Stimulated activated CD4-positive, alpha-beta T cell treated with anti-CD3 and anti-CD28 coated beads, Interleukin-15, amount 100 ng/mL, for 1 hour (primary cell): ENCODE measurements at places on chromosomes 4 and X.

- no peak for DNase-seq
Measured at GRCh38 chrX:68508799-68509198, 9.9 kb downstream of the YIPF6 start.

DNA sequence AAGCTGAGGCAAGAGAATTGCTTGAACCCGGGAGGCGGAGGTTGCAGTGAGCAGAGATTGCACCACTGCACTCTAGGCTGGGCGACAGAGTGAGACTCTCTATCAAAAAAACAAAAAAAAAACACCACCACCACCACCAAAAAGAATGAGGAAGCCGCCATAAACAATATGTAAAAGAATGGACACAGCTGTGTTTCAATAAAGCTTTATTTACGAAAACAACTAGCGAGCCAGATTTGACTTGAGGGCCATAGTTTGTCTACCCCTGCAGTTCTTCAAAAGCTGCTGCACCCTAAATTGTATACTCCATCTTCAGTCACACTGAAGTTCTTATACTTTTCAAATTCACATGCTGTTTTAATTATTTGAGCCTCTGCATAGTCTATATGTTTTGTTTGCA is 306.5 kb upstream of the KLF3 start:
- no peak for DNase-seq

GRCh38 chr4:4260185-4260751 is 12.2 kb upstream of the TMEM128 start:
- DNase-seq: no peak

DNA sequence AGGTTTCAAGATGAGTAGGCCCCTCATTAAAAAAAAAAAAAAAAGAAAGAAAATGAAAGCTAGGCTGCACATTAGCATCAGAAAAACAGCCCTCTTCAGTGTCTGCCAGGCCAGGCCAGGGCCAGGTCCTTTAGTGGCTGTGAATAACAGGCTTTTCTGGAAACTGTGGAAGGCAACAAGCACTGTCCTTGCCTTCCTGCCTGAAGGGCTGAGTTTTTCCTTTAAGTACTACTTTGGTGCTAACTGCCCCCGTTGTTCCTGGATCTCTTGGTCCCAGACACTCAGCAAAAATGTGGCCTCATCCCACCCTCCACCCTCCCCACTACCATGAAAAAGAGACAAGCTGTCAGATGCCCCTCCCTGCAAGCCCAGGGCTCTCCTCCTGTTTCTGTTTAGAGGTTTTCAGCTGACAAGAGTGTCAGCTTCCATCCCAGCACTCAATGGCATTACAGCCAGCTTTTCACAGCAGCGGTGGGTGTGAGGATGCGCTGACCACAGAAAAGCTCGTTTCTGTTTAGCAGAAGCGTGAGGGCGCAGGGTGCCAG is 174.2 kb downstream of the NHS start:
- DNase-seq: no peak

DNA sequence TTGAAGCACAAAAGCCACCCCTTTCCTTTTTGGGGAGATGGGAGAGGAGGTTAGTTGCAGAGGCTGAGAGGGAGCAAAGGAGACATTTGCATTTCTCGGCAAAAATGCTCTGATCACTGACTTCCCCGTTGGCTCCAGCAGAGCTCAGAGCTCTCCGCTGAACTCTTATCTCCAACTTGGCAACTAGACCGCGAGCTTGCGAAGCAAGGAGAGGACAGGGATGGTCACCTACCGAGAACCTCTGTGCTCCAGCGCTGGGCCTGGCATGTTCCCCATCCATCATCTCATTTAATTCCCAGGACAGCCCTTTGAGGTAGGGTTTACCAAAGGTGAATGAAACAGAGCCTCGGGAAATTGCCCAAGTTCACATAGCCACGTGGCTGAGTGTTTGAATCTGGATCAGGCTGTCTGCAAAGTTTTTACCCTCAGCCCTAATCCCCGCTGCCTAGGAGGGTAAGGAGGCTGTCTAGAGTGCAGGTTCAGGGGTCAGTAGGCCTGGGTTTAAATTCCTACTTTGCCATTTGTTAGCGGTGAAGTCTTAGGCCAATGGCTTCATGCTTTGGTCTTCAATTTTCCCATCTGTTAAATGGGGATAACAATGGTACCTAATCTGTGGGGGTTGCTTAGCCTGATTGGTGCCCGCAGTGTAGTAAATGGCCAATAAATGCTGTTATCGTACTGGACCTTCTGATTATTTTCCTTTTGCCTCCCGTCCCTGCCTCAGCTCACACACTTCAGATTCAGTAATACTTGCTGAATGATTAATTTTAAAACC is 3.8 kb upstream of the CITED1 start:
- no peak for DNase-seq

DNA sequence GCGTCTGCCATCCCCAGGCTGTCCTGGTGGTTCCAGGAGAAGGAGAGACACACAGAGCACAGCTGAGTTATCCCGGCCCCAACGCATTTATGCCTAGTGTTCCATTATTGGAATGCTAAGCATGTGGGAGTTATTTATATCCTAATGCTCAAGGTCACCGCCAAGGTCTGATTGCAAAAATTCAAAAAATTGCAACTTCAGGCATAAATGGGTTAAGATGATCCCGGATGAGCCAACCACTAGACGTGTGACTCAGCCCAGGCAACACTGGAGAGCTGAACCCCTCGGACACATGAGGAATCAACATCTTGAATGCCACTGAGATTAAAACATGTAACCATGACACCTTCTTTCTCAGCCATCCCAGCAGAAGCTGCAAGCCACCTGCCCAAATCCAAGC is 3.8 kb upstream of the ZCCHC4 start:
- DNase-seq: no peak

DNA sequence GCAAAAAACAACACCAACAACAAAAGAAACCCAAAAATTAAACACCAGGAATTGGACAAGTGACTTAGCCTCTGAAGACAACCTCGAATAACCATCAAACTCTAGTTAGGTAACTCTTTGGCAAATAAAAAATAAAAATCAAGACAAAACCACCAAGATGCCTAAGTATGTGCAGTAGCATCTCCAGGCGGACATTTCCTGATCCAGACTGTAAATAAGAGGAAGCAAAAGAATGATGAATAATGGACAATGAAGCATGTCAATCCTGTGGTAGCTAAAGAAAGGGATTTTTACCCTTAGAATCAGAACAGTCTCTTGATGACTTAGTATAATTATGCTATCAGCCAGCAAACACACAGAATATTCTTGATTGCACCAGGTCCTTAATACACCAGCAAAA is 276.7 kb upstream of the DIAPH2 start:
- DNase-seq: no peak

- DNase-seq: no peak
Measured at GRCh38 chrX:123590842-123591486, 141.9 kb downstream of the THOC2 start.

DNA sequence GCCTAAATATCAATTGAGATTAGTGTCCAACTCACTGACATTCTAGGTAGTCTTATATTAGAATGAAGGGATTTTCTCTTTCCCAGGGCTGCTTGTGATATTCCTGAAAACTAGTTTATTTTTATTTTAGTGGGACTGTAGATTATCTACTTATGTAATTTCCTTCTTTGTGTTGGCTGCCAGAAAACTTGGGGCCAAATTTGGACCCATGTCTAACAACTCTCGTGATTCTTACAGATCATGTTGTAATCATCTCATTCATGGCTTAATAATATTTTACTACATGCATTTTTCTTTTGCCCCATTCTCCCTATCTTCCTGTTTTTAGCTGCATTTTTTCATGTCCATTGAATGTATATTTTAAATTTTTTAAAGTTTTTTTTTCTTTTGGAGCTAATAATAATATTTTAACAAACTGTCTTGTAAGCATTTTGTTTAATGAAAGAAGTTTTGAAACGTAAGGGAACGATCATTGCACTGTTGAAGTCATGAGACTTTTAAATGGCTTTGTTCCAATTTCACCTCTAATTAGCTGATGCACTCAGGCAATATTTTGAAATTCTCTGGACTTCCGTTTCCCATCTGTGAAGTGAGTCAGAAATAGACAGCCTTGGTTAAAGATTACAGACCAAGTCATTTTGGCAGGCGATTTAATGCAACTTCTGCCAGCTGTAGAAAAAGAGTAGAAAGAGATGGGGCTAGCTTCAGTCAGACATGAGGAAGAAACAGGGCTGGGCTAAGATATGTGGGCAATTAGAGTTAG is 14.3 kb upstream of the TDO2 start:
- DNase-seq: no peak

- DNase-seq: no peak
Measured at GRCh38 chr4:170386971-170387370, 297.2 kb upstream of the AADAT start.

DNA sequence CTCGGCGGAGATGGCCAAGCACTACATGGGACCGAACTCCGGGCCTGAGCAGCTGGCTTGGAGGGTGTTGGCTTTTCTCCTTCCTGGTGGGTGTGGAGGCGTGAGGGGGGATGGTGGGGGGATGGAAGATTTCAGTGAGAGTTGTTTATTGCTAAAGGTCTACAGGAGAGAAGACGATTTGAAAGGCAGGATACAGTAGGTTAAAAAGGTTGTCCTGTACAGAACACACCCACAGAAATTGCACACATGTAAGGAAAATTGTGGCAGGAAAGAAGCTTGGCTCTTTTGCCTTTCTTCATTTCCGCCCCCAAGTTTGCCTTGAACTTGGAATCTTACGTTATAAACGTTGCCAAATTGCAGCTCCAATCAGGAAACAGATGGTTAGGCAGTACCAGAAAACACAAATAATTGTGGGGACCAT is 74.1 kb upstream of the STOX2 start:
- DNase-seq: no peak

GRCh38 chr4:79492148-79492547 is 84.1 kb upstream of the GK2 start:
- DNase-seq: no peak

DNA sequence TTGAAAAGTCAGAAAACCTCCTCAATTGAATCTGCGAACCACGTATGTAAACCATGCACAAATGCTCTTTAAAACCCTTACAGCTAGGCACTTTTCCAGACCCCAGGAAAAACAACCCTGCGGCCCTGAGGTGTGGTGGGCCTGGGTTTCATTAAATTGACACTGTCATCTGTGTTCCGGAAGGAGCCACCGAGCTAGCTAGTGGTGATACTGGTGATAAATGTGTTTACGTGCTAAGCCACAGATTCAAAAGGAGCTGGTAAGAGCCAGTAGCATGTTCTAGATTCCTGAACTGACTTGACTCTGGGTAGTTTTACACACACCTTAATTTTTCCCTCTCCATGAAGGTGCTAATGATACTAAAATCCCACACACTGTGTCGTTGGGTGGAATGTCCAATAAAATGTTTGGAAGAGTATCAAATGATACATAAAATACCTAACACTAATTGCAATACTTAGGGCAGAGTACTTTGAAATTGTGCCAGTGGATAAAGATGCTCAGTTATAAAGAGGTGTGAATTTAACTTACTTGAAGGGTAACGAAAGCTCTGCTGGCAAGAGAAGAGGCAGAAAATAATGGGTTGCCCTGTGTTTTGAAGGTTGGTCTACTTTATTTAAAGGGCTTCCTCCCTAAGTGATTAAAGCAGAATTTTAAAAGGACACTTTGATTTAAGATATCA is 8.5 kb downstream of the SMS start:
- DNase-seq: no peak

DNA sequence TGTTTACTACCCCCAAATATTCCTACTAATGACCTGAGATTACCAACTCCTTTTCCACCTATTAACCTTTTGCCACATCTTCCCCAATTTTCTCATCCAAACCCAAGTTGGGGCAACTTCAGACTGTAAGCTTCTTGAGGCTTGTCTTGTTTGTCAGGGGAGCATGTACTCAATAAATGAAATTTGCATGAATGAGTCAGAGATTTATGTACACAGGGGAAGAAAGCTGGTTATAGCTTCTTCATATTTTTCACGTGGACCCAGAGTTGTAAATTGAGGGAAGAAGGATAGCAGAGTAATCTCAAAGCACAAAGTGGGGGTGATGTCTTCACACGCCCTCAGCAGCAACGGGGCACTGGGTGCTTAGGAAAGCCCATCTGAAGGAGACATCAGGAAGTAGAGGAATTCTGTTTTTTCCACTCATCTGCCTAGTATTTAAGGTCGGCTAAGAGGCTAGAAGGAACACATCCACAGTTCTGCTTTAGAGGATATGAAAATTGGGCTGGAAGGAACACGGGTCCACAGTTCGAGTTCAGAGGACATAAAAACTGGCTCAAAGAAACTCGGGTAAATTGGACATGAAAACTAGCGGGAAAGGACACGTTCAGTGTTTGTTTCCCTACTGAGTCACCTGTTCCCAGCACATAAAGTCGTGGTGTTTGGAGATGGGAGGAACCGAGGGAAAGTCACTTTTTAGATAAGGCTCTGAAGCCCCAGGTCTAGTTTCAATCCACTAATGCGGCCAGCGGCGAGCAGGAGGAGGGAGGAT is 696 bp upstream of the CA5B start:
- no peak for DNase-seq

DNA sequence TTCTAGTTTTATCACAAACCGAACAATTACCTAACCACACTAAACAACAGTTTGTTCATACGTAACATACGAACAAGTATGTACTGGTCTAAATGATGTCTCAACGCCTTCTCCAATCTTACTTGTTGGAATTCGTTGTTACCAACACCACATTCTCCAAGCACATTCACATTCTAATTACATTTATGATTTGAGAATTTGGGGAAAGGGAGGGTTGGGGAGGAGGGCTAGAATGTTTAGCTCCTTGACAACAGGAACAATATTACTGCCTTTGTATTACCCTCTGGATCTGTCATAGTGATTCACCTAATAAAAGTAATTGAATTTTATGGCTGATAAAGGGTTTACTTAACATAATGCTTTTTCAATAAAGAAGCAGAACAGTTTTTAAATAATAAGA is 24.4 kb downstream of the LCORL start:
- DNase-seq: no peak

- no peak for DNase-seq
Measured at GRCh38 chr4:1367230-1367935, 20.4 kb downstream of the UVSSA start.

DNA sequence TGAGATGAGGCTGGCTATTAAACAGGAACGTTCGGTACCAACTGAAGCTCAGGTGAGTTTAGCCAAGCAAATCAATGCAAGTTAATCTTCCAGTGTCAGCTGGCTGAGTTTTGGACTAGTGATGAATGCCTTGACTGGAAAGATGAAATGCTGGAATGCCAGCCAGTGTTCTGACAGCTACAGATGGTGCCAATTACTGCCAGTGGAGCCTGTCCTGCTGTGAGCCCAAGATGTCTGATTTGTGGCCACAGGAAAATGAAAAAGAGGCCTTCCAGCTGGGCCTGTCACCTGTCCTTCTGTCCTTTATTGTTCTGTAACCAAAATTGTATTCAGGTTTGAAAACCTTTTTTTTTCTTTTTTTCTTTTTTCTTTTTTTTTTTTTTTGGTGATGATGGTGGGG is 223.1 kb downstream of the AFF2 start:
- DNase-seq: no peak

DNA sequence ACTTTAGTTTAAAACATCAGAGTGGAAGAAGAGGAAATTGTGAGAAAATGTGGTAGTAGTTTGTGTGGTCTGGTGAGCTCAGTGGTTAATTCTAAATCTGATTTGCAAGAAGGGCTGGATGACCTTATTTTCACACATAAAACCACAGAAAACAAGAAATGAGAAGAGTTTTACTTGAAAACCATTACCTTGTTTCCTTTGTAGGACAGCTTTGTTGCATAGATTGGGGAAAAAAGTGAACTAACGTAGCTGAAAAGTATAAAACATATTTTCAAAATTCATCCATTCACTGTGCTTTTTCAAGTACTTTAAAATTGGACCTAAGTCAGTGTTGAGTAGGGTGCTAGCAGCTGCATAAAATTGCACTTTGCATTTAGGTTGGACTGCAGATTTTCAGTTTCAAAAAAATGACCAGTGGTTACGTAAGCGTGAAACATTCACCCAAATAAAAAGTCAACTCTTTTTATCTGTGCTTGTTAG is 211.3 kb downstream of the ARHGAP10 start:
- DNase-seq: no peak

GRCh38 chrX:49879656-49880277 is 483 bp downstream of the USP27X start:
- no peak for DNase-seq
